ENCODE measurements at places on chromosomes 2 and 18.

GRCh38 chr2:191255756-191256312 lies 10.6 kb downstream of the MYO1B start:
- DNase-seq = no peak

DNA sequence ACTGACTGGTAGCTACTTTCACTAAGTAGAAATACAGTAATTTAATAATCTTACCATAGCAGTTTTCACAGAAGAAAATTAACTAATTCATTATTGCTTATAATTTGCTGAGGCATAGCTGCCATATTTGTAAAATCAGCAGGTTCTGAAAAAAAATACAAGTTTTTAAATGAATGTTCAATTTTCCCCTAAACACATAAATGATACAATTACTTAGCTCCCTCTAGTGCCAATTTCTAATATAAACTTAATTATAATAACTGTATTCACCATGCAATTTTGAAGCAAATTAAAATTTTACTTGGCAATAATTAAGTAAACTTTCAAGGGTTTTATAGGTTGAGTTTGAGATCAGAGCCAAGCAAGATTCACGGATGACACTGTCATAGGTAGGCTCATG lies 1321.6 kb upstream of the ACVR2A start:
- no peak for DNase-seq

- no peak for DNase-seq
Measured at GRCh38 chr2:205689820-205690219, 7.5 kb downstream of the NRP2 start.

- no peak for DNase-seq
Measured at GRCh38 chr2:212001325-212001724, 537.3 kb downstream of the ERBB4 start.

DNA sequence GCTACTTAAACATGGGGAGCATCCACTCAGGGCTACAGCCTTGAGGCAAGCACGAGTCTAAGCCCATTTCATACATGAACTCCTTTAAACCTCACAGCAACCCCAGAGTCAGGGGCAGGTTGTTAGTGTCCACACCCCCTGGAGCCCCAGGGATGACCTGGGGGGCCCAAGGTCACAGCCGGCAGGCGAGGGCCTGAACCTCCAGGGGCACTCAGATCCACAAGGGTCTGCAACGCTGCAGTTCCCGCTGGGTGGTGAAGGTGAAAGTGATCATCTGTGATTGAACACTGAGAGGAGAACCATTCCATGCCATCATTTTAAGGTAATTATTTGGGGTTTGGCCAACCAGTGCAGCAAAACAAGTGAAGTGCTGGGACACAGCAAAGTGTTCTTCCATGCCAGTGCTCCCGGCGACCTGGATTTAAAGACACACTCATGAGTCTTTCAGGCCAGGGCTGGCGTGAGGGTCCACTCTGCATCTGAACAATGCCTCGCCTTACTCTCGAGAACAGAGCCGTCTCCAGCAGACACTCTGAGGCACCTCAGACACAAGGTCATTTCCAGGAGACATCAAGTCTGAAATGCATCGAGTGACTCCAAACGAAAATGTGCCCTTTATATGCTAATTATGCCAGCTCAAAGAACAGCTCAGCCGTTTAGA lies 61.6 kb upstream of the SNTG2 start:
- no peak for DNase-seq

- no peak for DNase-seq
Measured at GRCh38 chr2:208657468-208657867, 250.9 kb downstream of the PTH2R start.

DNA sequence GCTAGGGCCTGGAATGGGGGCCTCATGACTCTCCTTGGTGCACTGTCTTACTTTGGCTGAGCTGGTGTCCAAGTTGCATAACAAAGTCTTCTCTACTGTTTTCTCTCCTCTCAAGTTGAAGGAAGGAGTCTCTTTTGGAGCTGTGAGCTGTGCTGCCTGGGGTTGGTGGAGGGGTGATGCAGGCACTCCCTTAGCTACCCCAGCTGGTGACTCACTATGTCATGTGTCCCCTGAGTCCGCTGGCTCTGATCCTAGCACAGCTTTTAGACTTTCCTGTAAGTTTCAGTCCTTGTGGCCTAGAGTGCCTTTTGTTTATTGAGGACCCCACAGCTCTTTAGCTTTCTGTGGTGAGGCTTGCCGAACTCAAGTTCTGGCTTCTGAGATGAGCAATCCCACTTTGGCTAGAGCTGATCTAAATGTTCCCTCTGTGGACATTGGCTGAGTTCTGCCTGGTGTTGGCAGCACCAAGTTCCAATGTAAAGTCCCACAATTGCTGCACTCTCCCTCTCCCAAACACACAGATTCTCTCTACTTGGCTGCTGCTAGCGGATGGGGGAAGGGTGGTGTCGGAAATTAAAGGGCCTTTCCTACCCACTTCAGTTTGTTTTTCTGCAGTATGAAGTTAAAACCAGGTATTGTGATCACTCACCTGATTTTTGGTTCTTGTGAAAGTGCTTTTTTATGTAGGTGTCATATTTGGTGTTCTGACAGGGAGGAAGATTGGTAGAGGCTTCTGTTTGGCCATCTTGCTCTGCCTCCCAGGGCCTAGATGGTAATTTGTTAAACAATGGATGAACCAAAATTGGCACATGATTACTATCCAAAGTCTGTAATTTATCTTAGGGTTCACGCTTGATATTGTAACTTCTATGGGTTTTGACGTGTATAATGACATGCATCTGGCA lies 83.2 kb downstream of the COMMD1 start:
- DNase-seq = no peak

DNA sequence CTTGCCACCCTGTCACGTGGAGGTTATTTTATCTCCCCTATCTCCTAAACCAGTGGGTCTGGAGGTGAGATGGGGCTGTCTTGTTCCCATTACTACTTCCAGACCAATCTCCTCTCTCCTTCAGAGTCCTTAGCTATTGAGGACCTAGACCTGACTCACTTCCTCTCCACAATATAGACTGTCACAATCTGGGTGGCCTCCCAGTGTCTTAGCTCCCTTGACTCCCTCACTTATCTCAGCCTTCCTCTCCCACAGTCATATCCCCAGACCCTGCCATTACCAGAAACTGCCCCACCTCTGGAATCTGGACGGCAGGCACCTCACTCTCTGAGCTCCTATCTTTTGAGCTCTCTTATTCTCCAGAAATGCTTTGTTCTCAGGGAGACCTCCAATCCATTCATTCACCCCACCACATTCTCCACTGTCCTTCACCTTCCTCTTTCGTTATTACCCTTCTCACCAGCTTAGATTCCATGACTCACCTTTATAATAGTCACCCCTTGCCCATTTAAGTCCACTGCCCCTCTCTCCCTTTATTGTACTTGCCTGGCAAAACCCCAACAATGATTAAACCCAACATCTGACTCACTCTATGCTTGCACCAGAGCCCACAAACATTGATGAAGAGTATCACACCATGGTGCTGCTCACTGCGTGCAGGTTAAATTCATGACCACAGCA lies 23.3 kb upstream of the SIX3 start:
- DNase-seq = peak; percentile 42

DNA sequence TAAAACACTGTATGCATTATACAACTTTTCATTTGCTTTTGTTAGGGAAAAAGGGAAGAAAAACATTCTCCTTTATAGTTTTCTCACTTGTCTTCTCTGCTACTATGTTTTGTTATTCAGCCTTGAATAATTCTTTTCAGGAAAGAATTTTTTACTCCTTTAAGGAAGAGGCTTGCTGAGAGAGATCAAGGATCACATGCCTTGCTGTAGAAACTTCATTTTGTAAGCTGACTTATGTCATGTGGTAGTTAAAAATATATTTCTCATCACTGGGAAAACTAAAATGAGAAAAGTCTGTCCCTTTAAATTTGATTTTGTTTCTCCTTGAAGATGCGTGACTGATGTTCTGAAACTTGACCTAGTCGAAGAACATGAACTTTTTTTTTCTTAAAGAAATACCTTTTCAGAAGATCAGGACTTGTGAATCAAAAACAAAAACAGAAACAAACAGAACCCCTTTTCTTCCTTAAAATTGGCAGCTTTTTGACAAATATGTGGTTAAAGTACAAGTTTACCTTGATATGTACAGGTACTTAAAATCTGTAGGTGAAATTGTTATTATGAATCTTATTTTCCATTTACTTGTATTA lies 145.1 kb downstream of the COMMD1 start:
- DNase-seq = no peak

DNA sequence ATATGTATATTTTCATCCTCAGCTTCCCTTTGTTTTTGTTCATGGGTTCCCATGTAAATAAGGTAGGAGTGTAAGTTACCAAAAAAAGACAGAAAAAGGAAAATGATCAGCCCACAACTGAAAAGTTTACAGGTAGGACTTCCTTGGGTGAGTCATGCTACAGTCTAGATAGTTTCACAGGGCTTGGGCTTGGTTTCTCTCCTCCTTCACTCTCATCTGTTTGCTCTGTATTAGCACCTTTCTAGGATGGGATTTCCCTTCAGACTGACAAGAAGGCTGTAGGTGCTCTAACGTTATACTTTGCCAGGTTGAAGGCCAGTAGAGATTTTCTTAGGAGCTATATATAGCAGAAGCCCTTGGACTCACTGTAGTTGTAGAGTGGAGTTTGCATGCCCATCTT lies 57.9 kb downstream of the FAM171B start:
- DNase-seq = no peak

DNA sequence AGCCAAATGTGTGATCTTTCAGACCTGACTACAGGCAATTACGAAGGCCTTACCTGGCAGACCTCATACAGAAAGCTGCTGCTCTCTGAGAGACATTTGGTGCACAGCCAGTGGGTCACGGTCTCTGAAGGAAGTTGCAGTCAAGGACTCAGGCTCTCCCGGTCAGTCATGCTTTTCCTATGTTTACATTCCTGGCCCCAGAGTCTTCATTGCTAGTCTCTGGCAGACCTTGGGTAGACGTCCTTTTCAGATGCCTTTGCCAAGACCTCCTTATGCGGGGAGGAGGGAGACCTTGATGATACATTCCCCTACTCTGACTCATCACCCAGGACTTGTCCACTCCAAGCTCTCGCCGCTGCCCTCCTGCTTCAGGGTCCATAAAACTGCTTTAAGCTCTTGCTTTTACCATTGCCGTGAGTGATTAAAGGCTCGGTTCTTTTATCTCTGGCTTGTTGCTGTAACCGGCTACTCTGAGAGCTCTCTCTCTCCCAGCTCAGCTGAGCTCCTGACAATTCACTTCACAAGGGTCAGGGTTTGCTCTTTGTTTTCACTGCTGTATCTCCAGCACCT lies 62.0 kb upstream of the SLC35F5 start:
- DNase-seq = peak; percentile 84

GRCh38 chr2:18159896-18160295 lies 281.4 kb downstream of the KCNS3 start:
- DNase-seq = no peak

DNA sequence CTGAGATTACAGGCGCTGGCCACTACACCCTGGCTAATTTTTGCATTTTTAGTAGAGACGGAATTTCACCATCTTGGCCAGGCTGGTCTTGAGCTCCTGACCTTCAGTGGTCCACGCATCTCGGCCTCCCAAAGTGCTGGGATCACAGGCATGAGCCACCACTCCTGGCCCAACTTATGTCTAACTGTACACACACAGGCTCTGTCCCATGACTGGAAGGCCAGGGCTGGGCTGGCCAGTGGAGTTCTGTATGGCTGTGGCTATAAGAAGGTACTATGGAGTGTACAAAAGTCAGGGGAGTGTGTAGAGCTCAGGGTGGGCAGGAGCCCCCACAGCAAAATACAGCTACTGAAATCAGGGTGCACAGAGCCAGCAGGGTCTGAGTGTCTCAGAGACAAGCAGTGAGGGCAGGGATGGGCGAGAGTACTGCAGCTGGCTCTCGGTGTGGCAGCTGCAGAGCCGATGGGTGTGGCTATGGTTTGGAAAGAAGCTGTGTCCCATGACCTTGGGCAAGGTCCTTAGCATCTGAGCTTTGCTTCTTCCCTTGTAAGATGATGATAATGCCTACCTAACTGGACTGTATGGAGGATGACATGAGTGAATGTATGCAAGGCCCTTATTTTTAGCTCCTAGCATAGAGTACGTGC lies 10.4 kb upstream of the MSGN1 start:
- DNase-seq = no peak

DNA sequence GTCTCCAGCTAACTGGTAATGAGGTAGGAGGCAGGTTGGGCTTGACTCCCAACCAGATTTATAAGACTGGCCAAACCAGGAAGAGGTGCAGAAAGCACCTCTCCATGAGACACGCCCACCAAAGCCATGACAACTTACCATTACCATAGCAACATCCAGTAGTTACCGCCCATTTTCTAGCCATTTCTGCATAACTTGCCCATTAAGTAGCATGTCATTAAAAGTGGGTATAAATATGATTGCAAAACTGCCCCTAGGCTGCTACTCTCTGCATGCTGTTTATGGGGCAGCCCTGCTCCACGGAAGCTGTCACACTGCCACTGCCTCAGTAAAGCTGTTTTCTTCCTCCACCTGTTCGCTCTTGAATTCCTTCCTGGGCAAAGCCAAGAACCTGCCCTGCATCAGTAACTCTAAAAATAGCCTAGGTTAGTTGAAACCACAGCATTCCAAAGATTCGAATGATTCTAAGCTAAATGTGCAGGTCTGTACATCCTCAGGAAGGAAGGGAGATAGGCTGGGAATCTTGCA lies 131.9 kb downstream of the ATL2 start:
- DNase-seq = no peak

DNA sequence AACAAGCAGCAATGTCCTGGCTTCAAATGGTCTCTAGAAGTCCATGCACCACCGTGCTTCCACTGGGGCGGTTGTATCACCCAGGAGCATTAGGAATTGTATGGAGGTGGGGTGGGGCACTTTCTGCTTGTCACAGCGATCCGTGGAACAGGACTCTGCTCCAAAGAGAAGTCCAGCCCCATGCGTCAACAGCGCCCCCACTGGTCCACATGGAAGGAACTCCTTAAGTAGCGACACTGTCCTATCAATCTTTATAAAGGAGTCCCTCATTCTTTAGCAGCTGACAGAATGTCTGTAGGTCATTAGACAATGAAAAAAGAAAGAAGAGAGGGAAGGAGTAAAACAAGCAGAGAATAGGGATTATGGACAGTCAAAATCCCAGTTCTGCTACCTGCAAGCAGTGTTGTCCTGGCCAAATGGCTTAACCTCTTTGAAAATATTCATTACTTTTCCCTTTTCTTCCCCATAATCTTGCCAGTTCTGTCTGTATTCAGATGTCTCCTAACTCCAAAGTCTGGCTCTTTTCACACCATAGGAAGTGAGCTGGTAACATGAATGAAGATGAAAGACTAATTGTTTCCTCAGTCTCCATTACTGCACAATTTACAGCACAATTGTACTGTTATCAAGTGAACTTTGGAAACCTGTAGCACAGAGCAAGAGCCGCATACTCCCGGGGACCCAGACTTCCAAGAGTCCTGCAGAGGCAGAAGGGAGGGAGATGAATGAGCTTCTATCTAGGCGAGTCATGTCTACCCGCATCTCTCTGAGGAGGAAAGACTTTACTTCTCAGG lies 9.9 kb downstream of the NFE2L2 start:
- no peak for DNase-seq

GRCh38 chr2:154343282-154343681 lies 355.2 kb upstream of the KCNJ3 start:
- no peak for DNase-seq

All from H54 (cell line).